Fibroblast of skin of left quadriceps (primary cell): ENCODE measurements at places on chromosomes 16 and 17.
A peak's percentile ranks its signal among the peaks of the same experiment; 100 is the strongest.

GRCh38 chr16:27225536-27226360, 22.4 kb downstream of the KDM8 start:
- no peak for DNase-seq

- no peak for DNase-seq
Observed at GRCh38 chr17:73492821-73493814, 151.1 kb downstream of the SDK2 start.

- no peak for DNase-seq
Observed at GRCh38 chr16:89046491-89046890, 47.2 kb upstream of the ACSF3 start.

- DNase-seq: no peak
Observed at GRCh38 chr17:69928611-69929010, 146.4 kb upstream of the KCNJ16 start.

DNA sequence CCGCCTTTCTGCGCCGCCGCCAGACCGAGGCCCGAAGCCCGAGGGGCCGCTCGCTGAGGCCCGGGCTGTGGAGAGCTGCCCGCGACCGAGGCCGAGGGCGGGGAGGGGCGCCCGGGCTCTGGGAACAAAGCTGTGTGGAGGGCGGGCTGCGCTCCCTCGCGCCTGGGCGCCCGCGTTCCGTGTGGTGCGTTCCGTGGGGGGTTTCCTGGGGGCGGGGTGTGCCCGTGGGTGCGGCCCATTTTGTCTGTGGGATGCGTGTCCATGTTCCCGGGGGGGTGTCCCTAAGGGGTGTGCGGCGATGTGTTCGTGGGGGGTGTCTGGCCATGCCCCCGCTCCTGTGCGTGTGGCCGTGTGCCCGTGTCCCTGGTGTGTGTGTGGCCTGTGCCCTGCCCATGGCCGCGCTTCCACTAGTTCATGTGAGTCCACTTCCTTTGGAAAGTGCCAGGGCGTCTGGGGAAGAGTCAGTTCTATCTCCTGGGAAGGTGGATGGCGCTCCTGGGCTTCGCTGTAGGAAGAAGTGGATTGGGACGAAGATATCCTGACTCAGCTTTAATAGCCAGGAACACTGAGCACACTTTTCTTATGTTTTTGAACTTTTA, 520 bp downstream of the JPT2 start:
- DNase-seq: no peak

GRCh38 chr17:12958786-12959185, 59.0 kb downstream of the ELAC2 start:
- DNase-seq: peak; percentile 28

- DNase-seq: no peak
Observed at GRCh38 chr16:58098207-58099096, 30.7 kb downstream of the CFAP20 start.

- DNase-seq: no peak
Observed at GRCh38 chr16:56068816-56069215, 122.5 kb upstream of the GNAO1 start.

DNA sequence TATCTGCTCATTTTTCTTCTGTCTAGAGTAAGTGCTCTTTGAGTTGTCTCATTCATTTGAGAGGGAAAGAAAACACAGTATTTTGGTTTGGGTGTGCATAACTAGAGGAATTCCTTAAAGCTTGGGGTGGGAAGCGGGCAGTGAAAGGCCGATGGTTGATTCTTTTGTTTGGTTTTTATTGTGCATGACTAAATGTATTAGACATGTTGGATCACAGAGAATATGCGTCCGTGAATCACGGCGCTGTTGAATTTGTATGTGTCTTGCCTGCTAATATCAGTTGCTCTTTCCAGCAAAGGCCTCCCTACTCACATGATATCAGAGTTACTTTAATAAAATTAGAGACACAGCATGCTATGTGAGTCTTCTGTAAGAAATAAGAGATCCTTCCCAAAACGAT, 180.0 kb downstream of the CHD9NB start:
- no peak for DNase-seq

GRCh38 chr16:20611975-20612481, 35.9 kb upstream of the ACSM2B start:
- DNase-seq: no peak

- DNase-seq: no peak
Observed at GRCh38 chr16:27325736-27326135, 12.0 kb downstream of the IL4R start.

- no peak for DNase-seq
Observed at GRCh38 chr16:75860326-75861053, 134.2 kb upstream of the CPHXL start.

DNA sequence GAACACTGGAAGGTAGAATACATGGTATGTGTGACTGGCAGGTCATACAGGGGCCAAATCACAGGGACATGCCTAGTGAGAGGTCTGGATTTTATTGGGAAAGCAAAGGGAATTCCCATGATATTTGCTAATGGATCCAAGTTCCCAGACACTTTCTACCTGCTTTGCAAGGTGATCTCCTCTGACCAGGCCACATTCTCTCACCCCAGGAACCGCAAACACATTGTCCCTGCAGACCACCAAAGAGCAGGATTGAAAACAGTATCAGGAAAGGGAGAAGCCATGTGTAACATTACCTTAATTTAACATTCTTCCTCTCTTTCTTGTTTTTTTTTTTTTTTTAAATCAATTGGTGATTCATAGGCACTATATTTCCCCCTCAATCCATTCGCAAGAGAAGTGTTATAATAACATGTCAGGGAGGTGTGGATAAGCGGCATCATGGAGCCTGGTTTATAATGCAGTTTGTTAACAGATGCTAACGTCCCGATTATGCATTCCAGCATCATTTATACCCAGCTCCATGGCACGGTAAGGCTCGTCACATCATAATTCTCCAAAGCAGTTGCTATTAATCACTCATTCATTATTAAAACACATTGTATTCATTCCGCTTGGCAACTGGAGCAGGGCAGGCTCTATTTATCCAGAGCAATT, 155.1 kb upstream of the CCL2 start:
- no peak for DNase-seq

DNA sequence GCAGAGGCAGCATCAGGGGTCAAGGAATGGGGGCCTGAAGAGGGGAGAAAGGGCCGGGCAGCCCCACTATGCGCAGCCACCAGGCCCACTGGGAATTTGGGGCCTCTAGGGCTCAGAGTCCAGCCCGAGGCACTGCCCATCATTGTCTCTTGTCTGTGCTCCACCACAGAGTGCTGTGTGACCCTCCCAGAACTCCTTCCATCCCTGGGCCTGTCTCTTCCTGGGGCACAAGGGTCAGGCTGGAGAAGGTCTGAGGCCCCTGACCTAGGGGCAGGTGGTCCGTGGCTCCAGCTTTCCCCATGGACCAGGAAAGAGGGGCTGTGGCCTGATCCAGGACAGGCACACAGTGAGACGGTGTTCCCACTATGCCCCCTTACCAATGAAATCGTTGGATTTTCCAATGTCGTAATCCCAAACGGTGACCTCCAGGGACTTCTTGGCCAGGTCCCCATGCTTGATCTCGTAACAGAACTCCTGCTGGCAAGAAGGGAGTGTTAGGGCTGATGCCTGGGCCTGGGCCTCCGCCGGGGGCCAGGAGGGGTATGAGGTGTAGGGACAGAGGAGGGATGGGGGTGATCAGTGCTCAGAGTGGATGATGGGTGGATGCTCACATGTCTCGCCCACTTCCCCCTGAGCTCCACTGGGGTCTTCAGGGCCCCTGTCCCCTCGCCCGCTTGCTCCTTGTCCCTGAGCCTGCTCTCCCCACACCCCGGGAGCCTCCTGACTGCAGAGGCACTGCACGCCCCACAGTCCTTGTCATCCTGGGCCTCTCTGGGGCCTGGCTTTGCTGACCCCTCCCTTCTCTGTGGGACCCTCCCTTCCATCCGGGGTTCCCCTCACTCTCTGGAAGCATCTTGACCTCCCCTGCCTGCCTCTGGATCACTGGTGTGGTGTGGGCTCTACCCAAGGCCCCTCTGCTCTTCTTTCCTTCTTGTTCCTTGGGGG, 10.7 kb downstream of the SCGB1C2 start:
- no peak for DNase-seq

- DNase-seq: peak; percentile 56
Observed at GRCh38 chr16:89315791-89316581, 98.5 kb downstream of the ZNF778 start.

- DNase-seq: peak; percentile 63
Observed at GRCh38 chr17:35291802-35292201, 48.9 kb downstream of the SLFN5 start.

- peak; percentile 4 for DNase-seq
Observed at GRCh38 chr17:42050393-42051012, at the start of gene C17orf113. C17orf113 (minus strand) TSS chr17:42050601; CDS start chr17:42043376, 7,225 bp downstream.

DNA sequence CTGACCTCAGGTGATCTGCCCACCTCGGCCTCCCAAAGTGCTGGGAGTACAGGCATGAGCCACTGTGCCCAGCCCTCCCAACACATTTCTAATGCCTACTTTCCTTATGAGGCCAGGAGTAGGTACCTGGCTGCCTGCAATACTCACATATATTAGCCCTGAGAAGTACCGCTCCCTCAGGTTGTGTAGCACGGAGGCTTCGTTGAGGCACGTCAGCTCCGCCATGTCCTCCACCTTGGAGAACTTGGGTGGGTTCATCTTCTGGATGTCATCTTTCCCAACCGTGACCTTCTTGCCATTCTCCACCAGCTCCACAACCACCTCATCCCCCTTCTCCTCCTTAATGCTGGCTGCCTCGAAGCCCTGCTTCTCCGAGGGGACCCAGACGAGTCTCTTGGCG, 19.1 kb downstream of the MYH11 start:
- DNase-seq: no peak

DNA sequence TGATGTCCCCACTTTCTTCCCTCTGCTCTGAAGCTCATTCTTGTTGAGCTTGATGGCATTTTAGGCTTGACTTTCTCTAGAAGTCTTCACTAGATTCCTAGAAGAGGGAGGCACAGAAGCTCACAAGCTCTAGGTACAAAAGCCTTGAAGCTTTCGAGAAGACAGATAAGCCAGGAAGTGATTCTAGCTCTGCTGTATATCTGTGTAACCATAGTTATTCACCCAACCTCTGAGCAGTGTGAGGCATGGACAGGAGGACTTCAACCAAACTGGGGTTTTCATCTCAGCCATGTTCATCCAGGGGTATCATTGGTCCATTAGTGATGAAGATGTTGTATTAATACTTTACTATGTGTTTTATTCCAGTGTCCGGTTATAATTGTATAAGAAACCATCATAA, 299.7 kb downstream of the CDH13 start:
- DNase-seq: no peak

DNA sequence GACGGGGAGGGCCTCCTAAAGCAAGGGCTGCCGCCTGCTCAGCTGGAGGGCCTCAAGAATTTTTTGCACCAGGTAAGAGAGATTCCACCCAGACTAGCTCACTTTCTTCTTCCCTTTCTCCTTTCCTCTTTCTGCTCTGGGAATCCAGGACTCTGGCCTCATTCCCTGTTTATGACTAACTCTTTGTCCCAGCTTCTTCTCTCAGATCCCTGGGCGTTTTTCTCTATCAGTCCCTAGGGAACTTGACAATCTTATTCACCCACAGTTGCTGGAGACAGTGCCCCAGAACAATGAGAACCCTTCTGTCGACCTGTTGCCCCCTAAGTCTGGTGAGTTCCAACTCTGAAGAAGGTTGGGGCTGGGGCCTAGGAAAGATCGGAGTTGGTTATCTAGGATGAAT, 15.6 kb downstream of the CNTROB start:
- no peak for DNase-seq

GRCh38 chr17:46831573-46832330, 13.3 kb upstream of the WNT3 start:
- DNase-seq: no peak

DNA sequence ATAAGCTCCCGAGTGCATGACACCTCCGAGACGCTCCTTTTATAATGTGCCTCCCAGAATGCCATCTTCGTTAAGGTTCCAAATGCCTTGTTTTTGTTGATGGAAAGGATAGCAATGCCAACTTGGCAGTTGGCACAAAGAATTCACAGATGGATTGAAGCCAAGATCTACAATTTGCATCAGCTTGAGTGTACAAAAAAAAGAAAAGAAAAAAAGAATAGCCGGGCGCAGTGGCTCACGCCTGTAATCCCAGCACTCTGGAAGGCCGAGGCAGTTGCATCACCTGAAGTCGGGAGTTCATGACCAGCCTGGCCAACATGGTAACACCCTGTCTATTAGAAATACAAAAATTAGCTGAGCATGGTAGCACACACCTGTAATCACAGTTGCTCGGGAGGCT, 7.6 kb downstream of the TBC1D16 start:
- no peak for DNase-seq

DNA sequence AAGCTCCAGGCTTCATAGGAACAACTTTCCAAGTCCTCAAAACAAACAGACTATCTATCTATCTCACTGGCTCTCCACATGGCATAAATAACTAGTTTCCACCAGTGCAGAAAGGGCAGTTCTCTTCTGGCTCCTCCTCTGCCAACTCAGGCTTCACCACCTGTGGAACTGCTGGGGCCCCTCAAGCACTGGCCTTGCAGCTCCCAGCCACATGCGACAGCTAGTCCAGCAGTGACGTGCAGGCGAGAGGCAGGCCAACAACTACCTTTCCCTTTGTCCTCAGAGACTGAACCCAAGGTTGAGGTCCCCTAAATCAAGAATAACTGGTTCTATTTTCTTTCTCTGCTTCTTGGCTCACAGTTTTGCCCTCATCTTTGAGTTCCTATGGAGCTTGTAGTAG, 137.6 kb downstream of the AATF start:
- DNase-seq: no peak

DNA sequence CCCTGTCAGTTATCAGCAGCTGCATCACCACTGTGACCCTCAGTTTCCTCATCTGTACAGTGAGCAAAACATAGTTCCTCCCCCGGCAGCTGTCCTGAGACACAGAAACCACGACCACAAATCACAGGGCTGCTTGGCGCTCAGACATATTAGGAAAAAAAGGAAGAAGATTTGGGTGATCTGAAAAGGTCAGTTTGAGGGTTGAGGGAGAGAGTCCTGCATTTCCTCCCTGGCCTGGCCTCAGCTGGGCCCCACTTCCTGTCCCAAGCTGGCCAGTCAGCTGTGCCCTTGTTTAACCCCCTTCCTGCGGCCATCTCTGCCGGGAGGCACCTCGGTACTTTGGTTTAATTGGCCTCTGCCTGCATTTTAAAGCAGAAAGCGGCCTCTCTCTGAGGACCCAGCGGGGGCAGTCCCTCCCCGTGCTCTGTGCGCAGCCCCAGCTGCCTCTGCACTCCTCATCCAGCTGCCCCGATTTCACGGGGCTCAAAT, 24.0 kb upstream of the CIBAR2 start:
- no peak for DNase-seq

- no peak for DNase-seq
Observed at GRCh38 chr17:47906443-47906842, 10.4 kb downstream of the SP2 start.

DNA sequence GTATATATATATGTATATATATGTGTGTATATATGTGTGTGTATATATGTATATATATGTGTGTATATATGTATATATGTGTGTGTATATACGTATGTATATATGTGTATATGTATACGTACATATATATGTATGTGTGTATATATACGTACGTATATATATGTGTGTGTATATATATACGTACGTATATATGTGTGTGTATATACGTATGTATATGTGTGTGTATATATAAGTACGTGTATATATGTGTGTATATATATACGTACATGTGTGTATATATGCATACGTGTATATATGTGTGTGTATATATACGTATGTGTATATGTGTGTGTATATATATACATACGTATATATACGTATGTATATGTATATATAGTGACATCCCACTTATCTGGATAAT, 154.4 kb downstream of the CDRT15L2 start:
- DNase-seq: no peak

- DNase-seq: no peak
Observed at GRCh38 chr17:81263371-81264181, 24.5 kb downstream of the NDUFAF8 start.

- no peak for DNase-seq
Observed at GRCh38 chr17:8846768-8847211, 20.7 kb downstream of the PIK3R6 start.
